ENCODE measurements at places on chromosomes 4 and X. TPM values are rescaled to one million over a fixed set of nuclear protein-coding genes. Genes with fewer than 3 reads are reported as not detected.

The ALG13 gene
- 50.3 TPM for total RNA-seq

The TRIM75 gene
- not detected for total RNA-seq

The CNGA1 gene
- total RNA-seq, result 15.9 TPM

The MAGEA4 gene
- not detected for total RNA-seq

DNA sequence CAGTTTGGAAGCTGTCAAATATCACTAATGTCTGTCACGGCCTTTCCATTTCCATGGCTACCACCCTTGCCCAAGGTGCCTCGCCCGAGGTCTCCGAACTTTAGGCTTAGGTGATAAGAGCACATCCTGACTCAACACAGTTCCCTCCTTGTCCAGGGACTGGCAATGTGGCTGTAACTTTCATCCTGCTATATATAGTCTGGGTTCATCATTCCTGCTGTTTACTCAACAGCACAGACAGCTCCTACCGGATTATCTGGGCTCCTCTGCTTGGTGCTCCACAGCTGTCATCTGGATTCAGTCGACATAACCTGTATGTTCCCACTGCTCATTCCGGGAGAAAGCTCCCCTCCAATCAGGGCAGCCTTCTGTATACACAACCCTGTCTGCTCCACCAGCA lies 51.2 kb downstream of the GATB start:
- no peak for DNase-seq
- no peaks in the 10 kb centered on the region for H3K27me3 ChIP-seq
- H3K4me1 ChIP-seq, result no peaks in the 10 kb centered on the region
- H3K27ac ChIP-seq, result no peak overlapping the region
- no peak overlapping the region for H3K4me3 ChIP-seq

DNA sequence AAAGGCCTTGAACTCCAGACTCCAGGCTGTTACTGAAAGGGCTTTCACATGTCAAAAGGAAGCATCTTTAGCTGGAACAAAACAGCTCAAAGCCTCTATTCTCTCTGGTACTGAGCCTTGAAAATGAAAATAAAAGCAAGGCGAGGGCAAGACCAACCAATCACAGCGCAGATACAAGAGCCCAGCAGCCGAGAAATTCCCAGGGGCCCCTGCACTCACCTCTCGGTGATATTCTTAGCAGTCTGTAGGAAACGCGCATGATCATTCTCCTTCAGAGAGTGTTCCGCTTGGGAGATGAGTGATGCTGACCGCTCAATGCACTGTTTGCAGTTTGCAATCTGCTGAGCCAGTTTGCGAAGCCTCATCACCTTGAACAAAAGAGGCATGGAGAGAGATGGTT lies 138.1 kb downstream of the MID1 start:
- no peaks in the 10 kb centered on the region for H3K27me3 ChIP-seq
- H3K4me3 ChIP-seq, result no peak overlapping the region
- DNase-seq, result no peak
- H3K4me1 ChIP-seq, result no peaks in the 10 kb centered on the region
- H3K27ac ChIP-seq, result no peak overlapping the region

GRCh38 chrX:22999696-23000223 lies at the start of gene DDX53:
TSS of gene DDX53 (plus strand) at chrX:22999960. CDS start at chrX:23000058, 98 bp downstream.
- DNase-seq, result no peak
- H3K4me1 ChIP-seq, result no peaks in the 10 kb centered on the region
- no peaks in the 10 kb centered on the region for H3K27me3 ChIP-seq
- H3K27ac ChIP-seq, result no peak within 1 kb of the TSS
- no peaks in the 10 kb centered on the region for H3K36me3 ChIP-seq

GRCh38 chrX:38313190-38313589 lies 14.1 kb downstream of the RPGR start:
- no peaks in the 10 kb centered on the region for H3K27me3 ChIP-seq
- H3K27ac ChIP-seq, result no peak overlapping the region
- no peak for DNase-seq
- no peak overlapping the region for H3K4me3 ChIP-seq
- H3K36me3 ChIP-seq, result no peaks in the 10 kb centered on the region

GRCh38 chr4:95129821-95130311 lies 372.1 kb downstream of the BMPR1B start:
- no peaks in the 10 kb centered on the region for H3K27me3 ChIP-seq
- no peaks in the 10 kb centered on the region for H3K4me1 ChIP-seq
- peak; percentile 29 for DNase-seq
- H3K4me3 ChIP-seq, result no peak overlapping the region

GRCh38 chrX:71949844-71950445 lies 39.3 kb downstream of the NHSL2 start:
- no peaks in the 10 kb centered on the region for H3K4me1 ChIP-seq
- peaks cover 3% of the 10 kb centered on the region for H3K27me3 ChIP-seq
- no peaks in the 10 kb centered on the region for H3K36me3 ChIP-seq
- no peak overlapping the region for H3K27ac ChIP-seq
- DNase-seq, result no peak

- H3K36me3 ChIP-seq, result no peaks in the 10 kb centered on the region
- H3K4me1 ChIP-seq, result no peaks in the 10 kb centered on the region
- no peak overlapping the region for H3K4me3 ChIP-seq
- no peak overlapping the region for H3K27ac ChIP-seq
- no peaks in the 10 kb centered on the region for H3K27me3 ChIP-seq
Measured at GRCh38 chrX:19178402-19178801, 56.1 kb upstream of the ADGRG2 start.

DNA sequence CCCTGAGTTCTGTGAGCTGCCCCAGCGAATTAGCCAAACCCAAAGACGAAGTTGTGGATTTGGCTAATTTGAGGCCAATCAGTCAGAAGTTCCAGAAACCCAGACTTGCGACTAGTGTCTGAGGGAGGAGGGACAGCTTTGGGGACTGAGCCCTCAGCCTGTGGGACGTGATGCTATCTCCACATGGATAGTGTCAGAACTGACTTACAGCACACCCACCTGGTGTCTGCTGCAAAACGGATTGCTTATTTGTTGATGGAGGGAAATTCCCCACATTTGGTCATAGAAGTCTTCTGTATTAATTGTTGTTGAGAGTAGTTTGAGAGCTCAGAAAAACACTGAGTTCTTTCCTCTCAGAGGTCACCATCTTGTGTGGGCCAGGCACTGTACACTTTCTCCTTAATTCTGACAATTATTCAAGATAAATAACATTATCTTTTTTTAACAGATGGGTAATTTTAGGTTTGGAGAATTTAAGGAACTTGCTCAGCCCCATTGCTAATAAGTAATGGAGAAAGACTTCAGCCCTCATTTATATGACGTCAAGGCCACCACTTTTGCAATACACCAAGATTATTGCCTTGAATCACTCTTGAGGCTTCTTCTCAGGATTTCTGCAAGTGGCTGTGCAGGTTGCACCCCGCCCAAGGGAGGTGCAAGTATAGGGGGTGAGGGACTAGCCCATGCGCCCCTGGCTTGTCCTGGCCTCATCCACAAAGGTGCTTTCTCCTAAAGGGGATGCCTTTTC lies 16.7 kb downstream of the CLRN2 start:
- H3K27ac ChIP-seq, result no peak overlapping the region
- no peaks in the 10 kb centered on the region for H3K36me3 ChIP-seq
- no peaks in the 10 kb centered on the region for H3K4me1 ChIP-seq
- H3K27me3 ChIP-seq, result no peaks in the 10 kb centered on the region
- DNase-seq, result no peak

DNA sequence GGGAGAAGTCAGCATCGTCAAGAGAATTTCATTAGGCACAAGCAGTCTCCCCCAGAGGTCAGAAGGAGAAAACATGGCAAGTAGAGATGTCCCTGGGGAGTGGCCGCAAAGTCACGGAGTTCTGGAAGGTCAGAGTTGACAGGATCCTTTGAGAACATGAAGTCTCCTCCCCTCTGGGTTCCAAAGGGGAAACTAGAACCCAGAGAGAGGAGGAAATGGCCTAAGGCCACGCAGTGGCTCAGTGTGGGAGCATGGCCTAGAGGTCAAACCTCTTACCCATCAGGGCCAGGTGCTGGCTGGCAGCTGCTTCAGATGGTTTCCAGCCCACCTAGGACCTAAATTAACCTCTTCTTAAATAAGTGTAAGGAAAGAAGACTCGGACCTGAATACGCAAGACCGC lies 884 bp downstream of the IDH3G start:
- peaks cover 6% of the 10 kb centered on the region for H3K4me1 ChIP-seq
- peak; percentile 30 for DNase-seq
- peak overlapping the region; percentile 90 for H3K27ac ChIP-seq
- H3K27me3 ChIP-seq, result no peaks in the 10 kb centered on the region
- peak overlapping the region; percentile 69 for H3K4me3 ChIP-seq
- H3K36me3 ChIP-seq, result peaks cover 3% of the 10 kb centered on the region

- H3K27ac ChIP-seq, result peak within 1 kb of the TSS; percentile 77
- DNase-seq, result peak; percentile 64
- no peaks in the 10 kb centered on the region for H3K36me3 ChIP-seq
- H3K4me1 ChIP-seq, result no peaks in the 10 kb centered on the region
Measured at GRCh38 chrX:103356130-103356798, at the start of gene TCEAL9. TSS of gene TCEAL9 (plus strand) at chrX:103356506. CDS start at chrX:103357685, 1,179 bp downstream.

- no peaks in the 10 kb centered on the region for H3K27me3 ChIP-seq
- no peak overlapping the region for H3K27ac ChIP-seq
- H3K4me3 ChIP-seq, result no peak overlapping the region
- no peaks in the 10 kb centered on the region for H3K36me3 ChIP-seq
- no peaks in the 10 kb centered on the region for H3K4me1 ChIP-seq
Measured at GRCh38 chrX:38271154-38271716, 50.6 kb upstream of the SRPX start.

DNA sequence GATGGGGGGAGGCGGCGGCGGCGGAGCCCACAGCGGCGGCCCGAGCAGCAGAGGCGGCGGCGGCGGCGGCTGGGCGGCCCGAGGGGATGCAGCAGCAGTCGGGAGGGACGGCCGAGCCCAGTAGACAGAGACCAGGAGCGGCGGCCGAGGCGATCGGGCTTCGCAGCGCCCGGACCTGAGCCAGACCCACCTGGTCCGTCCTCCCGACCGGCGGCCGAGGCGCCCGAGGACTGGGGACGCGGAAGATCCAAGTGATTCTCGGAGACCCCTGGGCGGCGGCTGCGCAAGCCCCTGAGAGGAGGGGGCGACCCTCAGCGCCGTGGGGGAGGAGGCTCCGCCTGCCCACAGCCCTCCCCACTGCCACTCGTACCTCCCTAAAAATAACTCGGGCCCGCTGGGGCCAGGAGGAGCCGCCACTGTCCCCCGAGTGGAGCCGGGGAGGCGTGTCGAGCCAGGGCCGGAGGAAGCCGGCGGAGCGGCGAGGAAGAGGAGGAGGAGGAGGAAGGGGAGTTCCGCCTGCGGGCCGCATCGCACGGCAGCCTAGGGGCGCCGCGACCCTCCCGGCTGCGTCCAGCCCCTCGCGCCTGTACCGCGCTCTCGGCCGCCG lies 608 bp downstream of the RAPGEF2 start:
- peak overlapping the region; percentile 98 for H3K27ac ChIP-seq
- DNase-seq, result peak; percentile 44
- peak overlapping the region; percentile 92 for H3K4me3 ChIP-seq
- H3K27me3 ChIP-seq, result no peaks in the 10 kb centered on the region
- peaks cover 11% of the 10 kb centered on the region for H3K4me1 ChIP-seq

DNA sequence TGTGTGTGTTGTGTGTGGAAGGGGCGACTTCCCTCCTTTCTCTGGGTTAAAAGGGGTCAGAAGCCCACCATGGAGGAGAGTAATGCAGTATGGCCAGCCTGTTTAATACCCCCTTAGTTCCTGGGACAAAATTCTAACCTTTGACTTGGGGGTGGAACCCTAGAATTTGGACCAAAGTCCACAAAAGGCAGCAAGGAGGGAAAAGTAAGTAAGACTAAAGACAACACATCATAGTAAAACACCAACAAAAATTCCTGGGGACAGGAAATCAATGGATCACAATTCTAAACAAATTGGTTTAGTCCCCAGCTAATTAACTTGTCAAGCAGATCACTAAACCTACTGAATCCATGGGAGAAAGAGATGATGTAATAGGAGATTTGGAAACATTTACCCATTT lies 3.1 kb downstream of the AMOT start:
- no peak for DNase-seq
- no peak overlapping the region for H3K4me3 ChIP-seq
- H3K27ac ChIP-seq, result no peak overlapping the region
- no peaks in the 10 kb centered on the region for H3K36me3 ChIP-seq
- no peaks in the 10 kb centered on the region for H3K27me3 ChIP-seq
- H3K4me1 ChIP-seq, result no peaks in the 10 kb centered on the region

- no peaks in the 10 kb centered on the region for H3K4me1 ChIP-seq
- no peaks in the 10 kb centered on the region for H3K27me3 ChIP-seq
- H3K27ac ChIP-seq, result peak overlapping the region; percentile 56
- no peak overlapping the region for H3K4me3 ChIP-seq
Measured at GRCh38 chr4:39505581-39505980, 21.7 kb downstream of the UGDH start.

- H3K27me3 ChIP-seq, result no peaks in the 10 kb centered on the region
- no peaks in the 10 kb centered on the region for H3K4me1 ChIP-seq
- no peaks in the 10 kb centered on the region for H3K36me3 ChIP-seq
- no peak overlapping the region for H3K27ac ChIP-seq
Measured at GRCh38 chrX:1434871-1435240, 17.9 kb downstream of the ASMTL start.

- H3K4me1 ChIP-seq, result no peaks in the 10 kb centered on the region
- DNase-seq, result no peak
- H3K4me3 ChIP-seq, result no peak overlapping the region
- no peaks in the 10 kb centered on the region for H3K27me3 ChIP-seq
Measured at GRCh38 chr4:137610960-137611359, 78.7 kb upstream of the PCDH18 start.

- H3K27ac ChIP-seq, result no peak overlapping the region
- H3K36me3 ChIP-seq, result no peaks in the 10 kb centered on the region
- no peak for DNase-seq
- no peak overlapping the region for H3K4me3 ChIP-seq
- H3K27me3 ChIP-seq, result no peaks in the 10 kb centered on the region
Measured at GRCh38 chr4:13168326-13168725, 315.8 kb downstream of the RAB28 start.
